NCI-H1436 (cell line): ENCODE measurements at places on chromosomes 12 and 14.

- no peak for DNase-seq
Measured at GRCh38 chr14:54338696-54339317, 58.0 kb upstream of the CDKN3 start.

- no peak for DNase-seq
Measured at GRCh38 chr12:71904629-71905028, 34.0 kb upstream of the TPH2 start.

- DNase-seq: no peak
Measured at GRCh38 chr12:117084405-117085317, 14.6 kb downstream of the TESC start.

DNA sequence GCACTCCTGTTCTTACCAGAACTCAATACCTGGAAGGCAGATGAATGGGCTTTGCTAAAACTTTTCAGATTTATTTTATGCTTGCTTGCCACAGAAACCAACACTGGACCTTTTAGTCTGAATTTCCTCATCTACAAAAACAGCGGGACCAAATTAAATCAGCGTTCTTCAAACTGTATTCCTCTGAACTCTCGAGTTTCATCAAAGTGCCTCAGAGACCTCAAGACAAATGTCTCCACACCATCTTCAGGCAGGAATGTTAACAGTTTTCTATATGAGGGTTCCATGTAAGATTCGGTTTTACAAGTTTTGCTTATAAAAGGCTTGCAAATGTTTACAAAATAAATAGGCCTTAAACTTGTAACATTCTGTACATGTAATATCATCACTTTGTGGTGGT lies 74.6 kb downstream of the MED13L start:
- DNase-seq: no peak

DNA sequence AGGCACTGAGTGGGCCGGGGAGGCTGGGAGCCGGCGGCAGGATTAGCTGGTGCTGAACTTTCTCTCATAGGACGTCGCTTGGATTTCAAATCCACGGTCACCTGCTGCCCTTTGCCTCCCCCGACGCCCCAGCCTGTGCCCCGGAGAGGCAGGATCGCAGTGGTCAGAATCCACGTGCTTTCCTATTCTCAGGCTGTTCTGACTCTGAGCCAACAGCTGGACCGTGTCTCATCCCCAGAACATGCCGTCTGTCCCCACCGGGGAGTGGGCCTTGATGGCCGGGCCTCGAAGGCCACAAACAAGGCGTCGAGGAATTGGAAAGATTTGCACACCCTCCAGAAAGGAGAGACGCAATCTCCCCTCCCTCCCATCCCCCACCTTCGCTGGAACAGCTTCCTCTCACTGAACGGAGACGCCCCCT lies 18.5 kb upstream of the MLXIP start:
- DNase-seq: no peak

DNA sequence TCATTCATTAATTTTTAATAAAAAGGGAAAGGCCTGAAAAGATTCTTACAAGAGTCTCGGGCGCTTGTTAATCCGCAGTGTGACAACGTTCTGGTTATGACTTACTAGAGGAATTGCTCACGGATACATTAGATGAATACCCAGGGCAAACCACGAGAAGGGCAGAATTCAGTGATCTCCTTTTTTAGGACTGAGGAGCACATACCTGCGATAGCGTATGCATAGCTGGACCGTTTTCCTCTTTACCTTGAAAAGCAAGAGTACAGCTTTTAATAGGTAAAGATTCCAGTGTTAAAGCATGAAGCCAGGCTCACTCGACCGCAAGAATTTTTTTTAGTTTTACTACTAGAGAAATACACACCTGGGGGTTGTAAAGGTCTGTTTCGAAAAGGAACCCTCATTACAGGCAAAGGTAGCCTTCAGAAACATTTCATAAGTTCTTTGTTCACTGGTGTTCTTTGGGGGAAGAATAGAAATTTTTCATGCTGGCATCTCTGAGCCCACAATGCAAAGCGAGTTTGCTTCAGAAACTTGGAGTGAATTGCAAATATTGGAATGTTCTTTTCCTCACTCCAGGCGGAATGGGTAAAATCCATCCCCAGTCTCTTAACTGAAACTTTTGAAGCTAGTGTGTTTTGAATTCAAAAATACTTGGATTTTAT lies 953 bp downstream of the MAPK1IP1L start:
- DNase-seq: no peak

DNA sequence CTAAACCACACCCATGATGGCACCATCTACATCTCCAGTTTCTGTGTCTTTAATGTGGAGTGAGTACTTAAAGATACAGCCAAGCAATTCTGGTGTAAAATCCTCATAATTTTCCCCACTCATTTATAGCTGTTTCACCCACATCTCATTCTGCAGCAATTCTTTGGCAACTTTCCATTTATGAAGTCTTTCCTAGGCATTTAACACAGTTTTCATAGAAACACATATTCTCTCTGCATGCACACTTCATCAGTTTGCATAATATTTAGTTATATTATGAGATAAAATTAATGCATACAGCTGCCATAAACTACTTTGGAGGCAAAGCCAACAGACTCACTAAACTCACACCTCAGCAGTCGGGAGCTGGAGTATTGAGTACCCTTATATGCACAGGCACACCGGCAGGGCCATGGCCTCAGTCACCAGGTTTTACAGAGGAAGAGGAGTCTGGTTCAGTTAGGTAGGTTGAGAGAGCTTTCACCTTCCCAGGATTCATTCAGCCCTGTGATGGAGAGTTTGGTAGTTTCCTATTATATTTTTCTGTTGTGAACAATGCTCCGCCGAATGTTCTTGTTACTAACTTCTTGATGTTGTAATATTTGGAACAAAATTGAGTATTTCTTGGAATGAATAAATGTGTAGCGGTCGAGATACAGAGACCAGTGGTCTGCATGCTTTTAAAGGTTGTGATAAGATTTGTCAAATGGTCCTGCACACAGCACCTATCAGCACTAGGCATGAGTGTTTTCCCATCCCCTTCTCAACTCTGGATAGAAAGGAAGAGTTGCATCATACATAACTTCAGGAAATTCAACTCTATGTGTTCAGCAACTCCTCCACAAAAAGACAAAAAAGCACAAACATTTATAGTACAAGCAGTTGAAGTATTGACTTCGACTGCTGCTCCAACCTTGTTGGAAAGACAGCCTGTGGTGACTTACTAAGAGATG lies 123.5 kb downstream of the TTC8 start:
- DNase-seq: no peak

- DNase-seq: no peak
Measured at GRCh38 chr12:26273811-26274210, 78.4 kb downstream of the SSPN start.

DNA sequence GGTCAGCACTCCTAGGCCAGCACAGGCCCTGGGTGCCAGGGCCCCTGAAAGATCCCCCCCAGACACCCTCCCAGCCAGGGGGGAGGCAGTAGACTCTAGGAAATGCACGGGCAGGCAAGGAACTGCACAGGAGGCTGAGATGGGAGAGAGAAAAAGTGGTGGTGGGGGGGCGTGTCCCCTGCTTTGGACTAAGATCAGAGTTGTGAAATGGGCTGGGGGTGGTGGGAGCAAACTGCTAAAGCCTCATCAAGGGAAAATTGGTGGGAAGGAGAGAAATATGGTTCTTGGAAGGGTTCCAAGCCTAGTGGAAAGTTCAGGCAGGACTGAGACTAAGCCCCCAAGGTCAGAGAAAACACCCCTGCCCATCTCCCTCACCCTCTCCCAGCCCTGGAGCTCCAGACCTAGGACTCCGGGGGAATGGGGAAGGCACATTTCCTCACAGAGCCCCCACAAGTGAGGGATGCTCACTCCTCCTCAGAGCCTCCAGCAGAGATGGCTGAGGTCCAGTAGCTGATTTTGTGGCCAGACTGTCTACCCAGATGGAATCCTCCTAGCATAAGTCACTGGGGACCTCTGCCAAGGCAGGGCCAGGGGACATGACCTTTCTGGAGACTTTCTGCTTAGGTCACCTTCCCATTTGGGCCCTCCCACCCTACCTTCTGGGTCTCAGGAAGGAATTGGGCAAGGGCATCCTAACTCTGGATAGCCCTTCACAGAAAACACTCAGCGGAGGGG lies 29.8 kb downstream of the FIGNL2 start:
- no peak for DNase-seq

GRCh38 chr14:74324931-74325361 lies 22.2 kb upstream of the ABCD4 start:
- no peak for DNase-seq

DNA sequence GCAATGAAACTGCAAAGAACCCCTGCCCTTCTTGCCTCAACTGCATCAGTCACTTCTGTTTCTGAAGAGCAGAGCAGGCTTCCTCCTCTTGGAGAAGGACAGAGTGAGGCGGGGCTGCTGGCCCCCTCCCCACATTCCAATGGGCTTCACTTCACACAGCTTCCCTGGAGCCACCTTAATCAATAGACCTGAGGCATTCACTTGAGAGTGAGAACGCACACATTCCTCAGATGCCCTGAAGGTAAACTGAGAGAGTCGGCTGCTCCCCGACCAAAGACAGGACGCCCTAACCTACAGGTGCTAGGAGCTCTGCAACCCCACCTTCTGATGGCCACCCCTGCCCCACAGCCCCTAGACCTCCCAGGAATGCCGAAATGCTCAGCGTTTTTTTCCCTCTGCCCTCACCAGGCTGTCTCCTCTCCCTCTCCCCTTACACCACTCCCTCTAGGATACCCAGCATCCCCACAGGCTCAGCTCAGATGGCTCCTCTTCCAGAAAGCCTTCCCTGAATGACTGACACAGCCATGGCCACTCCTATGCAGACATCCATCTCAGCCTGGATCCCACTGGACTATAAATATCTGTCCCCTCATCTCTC lies 31.1 kb downstream of the SYNE3 start:
- no peak for DNase-seq

DNA sequence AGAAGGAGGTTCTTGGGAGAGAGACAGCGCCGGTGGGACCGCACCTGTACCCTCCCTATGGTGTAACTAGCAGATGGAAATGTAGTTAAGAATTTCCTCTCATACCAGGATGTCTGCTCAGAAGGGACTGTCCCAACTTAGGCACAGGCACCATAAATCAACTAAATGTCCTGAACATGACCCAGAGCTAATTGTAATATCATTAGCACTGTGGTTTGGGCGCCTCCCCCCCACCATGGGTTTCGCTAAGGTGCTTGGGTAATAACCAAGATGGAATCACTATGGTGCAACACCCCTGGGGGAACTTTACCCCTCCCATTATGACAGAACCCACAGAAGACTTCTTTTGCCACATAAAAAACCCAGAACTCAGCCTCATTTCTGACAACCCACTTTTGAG lies 15.9 kb downstream of the ZNF641 start:
- no peak for DNase-seq

GRCh38 chr14:31371646-31372045 lies 48.7 kb downstream of the HEATR5A start:
- DNase-seq: no peak

DNA sequence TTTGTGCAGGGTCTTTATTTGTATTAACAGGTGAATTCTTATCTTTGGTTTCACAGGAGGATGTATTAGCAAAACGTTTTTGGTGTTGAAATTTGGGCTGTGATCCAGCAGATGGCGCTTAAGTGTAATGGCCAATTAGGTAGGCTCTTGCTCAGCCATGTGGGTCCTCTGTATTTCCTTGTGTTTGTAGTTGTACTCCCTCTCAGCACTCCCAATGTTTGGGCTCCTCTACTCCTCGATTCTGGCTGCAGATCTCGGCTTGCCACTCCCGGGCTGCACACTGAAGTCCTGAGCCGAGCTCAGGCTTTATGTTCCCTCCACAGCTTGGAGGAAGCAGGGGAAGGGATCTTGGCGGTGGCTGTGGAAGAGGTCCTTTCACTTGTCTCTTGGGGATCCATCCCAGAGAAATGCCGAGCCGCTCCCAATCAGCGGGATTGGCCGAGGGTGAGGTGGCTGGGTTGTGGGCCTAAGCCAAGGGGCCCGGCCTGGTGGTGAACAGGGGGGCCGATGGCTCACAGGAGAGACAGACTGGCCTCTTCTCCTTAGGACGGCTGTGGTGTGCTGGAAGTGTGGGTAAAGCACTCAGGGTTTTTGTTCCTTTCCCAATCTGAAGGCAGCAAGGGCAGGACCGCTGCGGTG lies 133.7 kb downstream of the AEBP2 start:
- no peak for DNase-seq

DNA sequence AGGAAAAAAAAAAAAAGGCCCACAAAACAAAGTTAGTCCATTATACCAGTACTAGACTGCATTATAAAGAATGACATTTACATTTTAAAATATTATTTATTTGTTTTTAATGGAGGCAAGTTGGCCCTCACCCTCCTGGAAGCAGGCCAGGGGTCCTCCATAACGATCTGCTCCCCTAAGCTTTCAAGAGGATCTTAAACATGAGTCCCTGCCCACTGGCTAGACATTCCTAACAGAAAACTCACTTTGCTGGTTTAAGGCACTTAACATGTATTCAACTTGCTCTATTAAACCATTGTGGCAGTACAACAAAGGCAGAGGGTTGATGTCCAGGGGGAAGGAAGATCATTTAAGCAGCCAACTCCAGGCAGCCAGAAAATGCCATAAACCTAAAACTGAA lies 111.4 kb downstream of the STXBP6 start:
- DNase-seq: no peak

- no peak for DNase-seq
Measured at GRCh38 chr14:89477391-89477790, 60.4 kb upstream of the FOXN3 start.

- DNase-seq: no peak
Measured at GRCh38 chr14:28975084-28975483, 208.5 kb downstream of the FOXG1 start.

GRCh38 chr12:66584673-66585072 lies 94.2 kb downstream of the GRIP1 start:
- DNase-seq: no peak

DNA sequence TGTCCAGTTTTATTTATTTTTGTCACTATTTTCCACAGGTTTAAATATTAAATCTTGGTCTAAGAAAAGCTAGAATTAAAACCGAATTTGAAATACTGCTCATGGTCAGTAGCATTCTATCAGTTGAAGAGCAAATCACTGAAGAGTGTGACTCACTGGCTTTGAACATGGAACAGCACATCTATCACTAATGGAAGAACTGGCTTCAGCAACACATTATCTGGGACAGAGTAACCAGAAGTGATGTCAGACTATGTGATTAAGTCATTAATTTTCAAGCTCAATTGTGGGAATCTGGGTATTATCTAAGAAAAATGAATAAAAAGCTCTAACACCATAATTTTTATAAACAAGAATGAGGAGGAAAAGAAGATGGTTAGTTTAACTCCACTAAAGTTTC lies 527.5 kb downstream of the TMTC2 start:
- DNase-seq: no peak

DNA sequence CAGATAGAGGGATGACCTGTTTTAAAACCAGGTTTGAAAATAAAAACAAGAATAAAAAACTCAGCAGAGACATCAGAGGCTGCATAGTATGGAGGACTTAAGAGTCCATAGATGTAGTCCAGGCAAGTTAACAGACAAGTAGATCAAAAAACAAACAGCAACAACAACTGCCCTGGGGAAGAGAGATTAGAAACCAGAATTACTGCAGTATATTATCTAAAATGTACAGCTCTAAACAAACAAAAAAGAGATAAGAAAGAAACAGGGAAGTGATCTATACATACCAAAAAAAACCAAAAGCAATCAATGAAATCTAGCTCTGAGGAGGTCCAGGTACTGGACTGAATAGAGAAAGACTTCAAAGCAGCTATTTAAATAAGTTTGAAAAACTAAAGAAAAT lies 48.8 kb downstream of the ACSM4 start:
- no peak for DNase-seq

GRCh38 chr12:106584104-106585064 lies 1.6 kb downstream of the RFX4 start:
- DNase-seq: no peak

- DNase-seq: no peak
Measured at GRCh38 chr12:46483572-46484395, 111.2 kb upstream of the SLC38A2 start.

- no peak for DNase-seq
Measured at GRCh38 chr12:66629138-66629870, 49.6 kb downstream of the GRIP1 start.
